ENCODE measurements at places on chromosomes 3 and 15. TPM values are rescaled to one million over a fixed set of nuclear protein-coding genes. Genes with fewer than 3 reads are reported as not detected.

DNA sequence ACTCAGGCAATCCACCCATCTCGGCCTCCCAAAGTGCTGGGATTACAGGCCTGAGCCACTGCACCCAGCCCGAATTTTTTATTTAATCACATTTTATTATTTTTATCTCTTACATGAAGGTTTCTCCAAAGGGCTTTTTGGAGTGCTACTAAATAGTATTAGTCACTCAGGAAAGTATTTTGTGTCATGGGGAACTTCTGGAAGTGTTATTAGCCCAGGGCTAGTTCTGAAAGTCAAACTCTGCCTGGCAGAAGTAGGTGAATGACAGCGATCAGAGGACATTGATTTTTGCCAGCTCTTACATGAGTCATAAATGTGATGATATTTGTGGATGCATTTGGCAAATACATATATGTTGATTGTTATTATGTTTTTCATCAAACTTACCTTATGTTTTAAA is 48.7 kb downstream of the ZPLD1 start:
- no peak for DNase-seq

- DNase-seq, result no peak
Observed at GRCh38 chr3:133932009-133932408, 36.3 kb upstream of the RAB6B start.

MCF2L2 gene
- total RNA-seq, result 0.22 TPM

DNA sequence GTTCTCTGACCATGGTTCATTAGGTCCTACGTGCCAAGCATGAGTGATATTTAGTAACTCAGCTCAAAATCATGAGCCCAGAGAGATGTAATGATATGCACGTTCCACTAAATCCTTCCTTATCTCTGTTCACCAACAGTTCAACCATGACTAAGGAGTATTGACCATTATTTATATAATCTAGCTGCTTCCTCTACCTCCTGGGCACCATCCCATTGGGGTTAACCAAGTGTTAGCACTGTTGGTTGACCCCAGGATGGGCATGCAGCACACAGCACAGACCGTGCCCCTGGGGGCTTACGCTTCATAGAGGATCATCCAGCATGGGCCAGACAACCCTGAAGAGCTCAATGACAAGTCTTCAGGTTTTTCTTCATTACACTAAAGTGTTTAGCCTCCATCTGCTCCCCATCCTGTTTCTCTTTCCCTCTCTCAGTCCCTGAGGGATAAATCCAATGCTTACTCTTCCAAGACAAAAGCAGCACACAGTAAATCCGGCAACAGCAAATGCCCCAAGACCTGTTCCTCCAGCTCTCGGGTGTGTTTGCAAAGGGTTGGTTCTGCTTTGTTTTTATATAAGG is 10.4 kb downstream of the FAM174B start:
- DNase-seq, result no peak

BUB1B gene
- total RNA-seq, result 2.4 TPM

DNA sequence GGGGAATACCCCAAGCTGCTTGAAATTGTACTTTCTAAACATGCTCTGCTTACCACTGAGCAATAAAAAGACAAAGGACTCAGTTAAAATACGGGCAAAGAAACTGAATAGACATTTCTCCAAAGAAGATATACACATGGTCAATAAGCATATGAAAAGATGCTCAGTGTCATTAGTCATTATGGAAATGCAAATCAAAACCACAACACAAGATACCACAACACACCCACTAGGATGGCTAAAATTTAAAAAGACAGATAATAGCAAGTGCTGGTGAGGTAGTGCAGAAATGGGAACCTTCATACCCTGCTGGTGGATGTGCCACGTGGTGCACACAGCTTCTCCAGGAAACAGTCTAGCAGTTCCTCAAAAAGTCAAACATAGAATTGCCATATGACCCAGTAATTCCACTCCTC is 21.3 kb downstream of the LRIG1 start:
- DNase-seq, result no peak

GRCh38 chr3:113825090-113825489 is 13.5 kb upstream of the GRAMD1C start:
- DNase-seq, result no peak

CFAP20DC gene
- 0.22 TPM for total RNA-seq

DNA sequence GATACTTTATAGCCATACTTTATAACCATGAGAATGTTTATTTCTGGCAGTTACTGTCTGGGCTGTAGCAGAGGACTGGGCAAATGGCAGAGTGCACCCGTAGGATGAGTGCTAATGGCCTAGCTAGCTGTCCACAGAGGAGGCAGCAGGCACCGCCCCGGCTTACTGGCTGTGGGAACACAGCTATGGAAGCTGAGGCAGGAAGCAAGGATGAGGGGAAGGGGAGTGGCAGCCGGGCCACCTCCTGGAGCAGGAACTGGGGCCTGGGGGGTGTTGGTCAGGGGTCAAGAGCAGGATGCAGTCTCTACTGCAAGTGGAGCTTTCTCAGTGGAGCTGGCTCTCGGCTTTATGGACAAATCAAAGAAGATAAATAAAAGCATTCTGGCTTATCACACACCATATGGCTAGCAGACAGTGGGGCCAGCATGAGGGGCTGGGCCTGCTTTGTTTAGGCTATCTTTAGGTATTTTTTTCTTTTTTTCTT is 316.8 kb upstream of the CTDSPL start:
- DNase-seq, result no peak

GRCh38 chr3:24837601-24838000 is 343.0 kb upstream of the THRB start:
- DNase-seq, result no peak

DNA sequence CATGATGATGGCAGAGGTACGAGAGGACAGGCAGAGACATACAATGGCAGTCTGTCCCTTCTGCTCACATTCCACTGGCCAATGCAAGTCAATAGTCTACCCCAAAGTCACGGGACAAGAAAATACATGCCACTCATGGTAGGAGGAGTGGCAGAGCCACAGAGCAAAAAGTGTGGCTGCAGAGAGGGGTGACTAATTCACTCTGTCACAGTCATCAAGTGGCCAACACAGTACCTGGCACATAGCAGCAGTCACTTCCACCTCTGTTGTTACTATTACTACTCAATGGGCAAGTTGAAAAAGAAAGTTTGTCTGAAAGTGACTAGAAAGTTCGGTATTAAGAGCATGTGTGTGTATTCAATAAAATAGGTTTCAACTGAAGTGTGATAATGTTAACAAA is 91.4 kb downstream of the SMAD3 start:
- DNase-seq, result no peak

Measured in Right ventricle myocardium inferior (tissue), 1 donor.